Gastrocnemius medialis (tissue), 4 donors: ENCODE measurements at places on chromosomes 12 and 14. TPM values are rescaled to one million over a fixed set of nuclear protein-coding genes. Genes with fewer than 3 reads are reported as not detected.

- no peak overlapping the region for H3K4me3 ChIP-seq
- H3K4me1 ChIP-seq = peaks cover 3% of the 10 kb centered on the region
- no peaks in the 10 kb centered on the region for H3K36me3 ChIP-seq
- no peak for DNase-seq
- H3K27me3 ChIP-seq = no peaks in the 10 kb centered on the region
Measured at GRCh38 chr12:47356129-47356700, 276.5 kb upstream of the AMIGO2 start.

DNA sequence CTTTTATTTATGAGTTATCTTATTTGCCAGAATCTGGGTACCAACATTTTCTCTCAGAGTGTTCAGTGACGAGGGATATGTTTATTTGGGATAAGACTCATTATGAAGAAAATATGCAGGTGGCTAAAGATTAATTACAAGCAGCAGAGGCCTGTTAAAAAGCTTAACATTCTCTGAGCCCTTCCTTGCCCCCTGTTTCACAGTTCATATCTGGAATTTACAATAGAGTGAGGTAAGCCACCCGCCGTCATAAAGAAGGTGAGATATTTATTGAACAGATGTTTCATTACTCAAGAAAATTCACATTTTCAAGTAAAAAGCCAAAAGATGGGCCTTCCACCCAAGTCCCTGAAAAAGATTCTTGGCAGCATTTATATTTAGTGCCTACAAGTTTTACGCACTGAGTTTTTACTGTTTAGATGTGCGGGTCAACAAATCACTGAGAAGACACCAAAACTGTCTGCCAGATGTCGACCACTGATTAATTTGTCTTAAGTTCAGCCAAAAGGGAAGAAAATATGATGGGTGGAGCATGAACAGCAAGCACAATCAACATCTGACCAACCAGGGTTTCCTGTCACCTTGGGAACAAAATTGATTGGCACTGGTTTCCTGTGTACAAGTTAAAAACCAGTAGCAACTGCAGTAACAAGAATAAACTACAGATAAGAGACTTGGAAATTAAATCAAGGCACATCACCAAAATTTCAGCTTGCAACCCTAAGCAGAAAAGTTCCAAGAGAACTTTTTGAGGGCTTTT, 85.5 kb upstream of the PTPRB start:
- H3K27ac ChIP-seq = peak overlapping the region; percentile 56
- DNase-seq = no peak
- H3K4me1 ChIP-seq = no peaks in the 10 kb centered on the region
- no peaks in the 10 kb centered on the region for H3K27me3 ChIP-seq
- no peak overlapping the region for H3K4me3 ChIP-seq
- no peaks in the 10 kb centered on the region for H3K36me3 ChIP-seq

DNA sequence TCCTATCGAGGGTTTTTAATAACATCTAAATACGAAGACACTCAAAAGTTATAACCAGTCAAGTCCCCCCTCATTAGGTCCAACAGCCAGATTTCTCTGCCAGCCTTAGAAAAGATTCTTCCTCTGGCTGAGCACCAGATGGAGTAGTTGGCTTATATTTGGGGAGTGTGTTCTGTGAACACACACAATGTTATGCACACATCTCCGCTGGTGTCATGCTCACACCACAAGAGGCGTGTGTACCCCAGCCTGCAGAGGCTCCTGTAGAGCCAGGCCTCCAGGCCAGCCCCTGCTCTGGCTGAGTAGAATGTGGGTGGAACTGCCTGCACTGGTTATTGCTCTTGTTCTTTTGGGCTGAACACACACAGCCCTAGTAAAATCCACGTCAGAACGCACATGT, 64.0 kb downstream of the PIWIL1 start:
- H3K27ac ChIP-seq = no peak overlapping the region
- no peaks in the 10 kb centered on the region for H3K4me1 ChIP-seq
- H3K36me3 ChIP-seq = no peaks in the 10 kb centered on the region
- H3K27me3 ChIP-seq = no peaks in the 10 kb centered on the region

GRCh38 chr14:103548463-103549351, 13.8 kb downstream of the BAG5 start:
- H3K4me3 ChIP-seq = no peak overlapping the region
- peaks cover 57% of the 10 kb centered on the region for H3K4me1 ChIP-seq
- H3K27me3 ChIP-seq = no peaks in the 10 kb centered on the region
- DNase-seq = no peak
- H3K27ac ChIP-seq = no peak overlapping the region
- H3K36me3 ChIP-seq = no peaks in the 10 kb centered on the region

- no peak for DNase-seq
- H3K27ac ChIP-seq = no peak overlapping the region
- H3K4me1 ChIP-seq = no peaks in the 10 kb centered on the region
Measured at GRCh38 chr12:15583804-15584203, 205.4 kb downstream of the EPS8 start.

DNA sequence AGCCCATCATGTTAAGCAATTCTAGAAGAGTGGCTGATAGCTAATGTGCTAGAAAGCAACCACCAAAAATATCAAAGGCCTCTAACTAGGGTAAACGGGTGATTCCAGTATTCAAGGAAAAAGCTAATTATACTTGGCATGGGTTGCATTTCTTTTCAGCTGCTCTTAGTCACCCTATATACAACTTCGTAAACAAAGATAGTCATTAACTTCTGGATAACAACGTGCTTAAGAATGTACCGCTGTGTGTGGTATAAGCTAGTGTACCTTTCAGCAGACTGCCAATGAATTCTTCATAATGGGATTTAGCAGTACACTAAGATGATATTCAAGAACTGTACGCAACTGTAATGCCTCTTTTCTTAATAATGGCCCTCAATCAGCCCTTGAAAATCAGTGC, 42.2 kb upstream of the SLC6A13 start:
- H3K27ac ChIP-seq = no peak overlapping the region
- H3K36me3 ChIP-seq = no peaks in the 10 kb centered on the region
- no peaks in the 10 kb centered on the region for H3K27me3 ChIP-seq
- no peak overlapping the region for H3K4me3 ChIP-seq
- no peak for DNase-seq

- H3K27me3 ChIP-seq = no peaks in the 10 kb centered on the region
- no peak overlapping the region for H3K27ac ChIP-seq
- no peaks in the 10 kb centered on the region for H3K4me1 ChIP-seq
- no peak overlapping the region for H3K4me3 ChIP-seq
- no peaks in the 10 kb centered on the region for H3K36me3 ChIP-seq
Measured at GRCh38 chr12:102976609-102977280, 19.3 kb downstream of the ASCL1 start.

DNA sequence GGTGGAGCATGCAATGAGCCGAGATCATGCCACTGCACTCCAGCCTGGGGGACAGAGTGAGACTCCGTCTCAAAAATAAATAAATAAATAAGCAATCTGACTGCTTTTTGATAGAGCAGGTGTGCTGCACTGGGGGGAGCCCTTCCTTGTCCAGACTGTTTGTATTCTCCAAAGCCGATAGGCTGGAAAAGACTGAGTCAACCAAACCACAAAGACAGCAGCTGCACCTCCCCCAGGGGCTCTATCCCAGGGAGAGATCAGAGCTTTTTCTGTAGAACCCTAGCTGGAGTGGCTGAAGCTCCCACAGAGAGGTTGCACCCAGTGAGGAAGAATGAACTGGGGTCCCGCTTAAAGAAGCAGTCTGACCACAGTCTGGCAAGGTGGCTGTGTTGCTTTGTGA, 45.8 kb upstream of the LALBA start:
- H3K4me3 ChIP-seq = no peak overlapping the region
- H3K4me1 ChIP-seq = no peaks in the 10 kb centered on the region
- no peak for DNase-seq
- H3K27ac ChIP-seq = no peak overlapping the region
- H3K36me3 ChIP-seq = no peaks in the 10 kb centered on the region
- H3K27me3 ChIP-seq = no peaks in the 10 kb centered on the region

DNA sequence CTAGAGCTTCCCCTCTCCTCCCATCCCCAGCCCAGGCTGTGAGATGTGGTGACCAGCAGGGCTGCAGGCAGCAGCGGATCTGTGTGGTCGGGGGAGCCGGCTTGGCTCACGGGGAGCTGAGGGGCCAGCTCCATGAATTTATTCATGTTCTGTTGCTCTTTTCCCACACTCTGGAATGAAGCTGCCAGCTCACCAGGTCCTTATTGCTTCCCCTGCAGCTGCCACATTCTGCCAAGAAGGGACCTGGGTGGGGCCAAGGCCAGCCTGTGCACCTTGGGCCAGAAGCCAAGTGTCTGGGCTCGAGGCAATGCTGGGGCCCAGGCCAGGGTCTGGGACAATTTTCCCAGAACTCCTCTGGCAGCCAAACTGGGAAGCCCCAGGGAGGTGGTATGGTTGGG, 2.5 kb upstream of the C1QL4 start:
- H3K4me1 ChIP-seq = peaks cover 9% of the 10 kb centered on the region
- no peaks in the 10 kb centered on the region for H3K36me3 ChIP-seq
- H3K4me3 ChIP-seq = no peak overlapping the region
- no peak overlapping the region for H3K27ac ChIP-seq
- peaks cover 61% of the 10 kb centered on the region for H3K27me3 ChIP-seq
- no peak for DNase-seq

DNA sequence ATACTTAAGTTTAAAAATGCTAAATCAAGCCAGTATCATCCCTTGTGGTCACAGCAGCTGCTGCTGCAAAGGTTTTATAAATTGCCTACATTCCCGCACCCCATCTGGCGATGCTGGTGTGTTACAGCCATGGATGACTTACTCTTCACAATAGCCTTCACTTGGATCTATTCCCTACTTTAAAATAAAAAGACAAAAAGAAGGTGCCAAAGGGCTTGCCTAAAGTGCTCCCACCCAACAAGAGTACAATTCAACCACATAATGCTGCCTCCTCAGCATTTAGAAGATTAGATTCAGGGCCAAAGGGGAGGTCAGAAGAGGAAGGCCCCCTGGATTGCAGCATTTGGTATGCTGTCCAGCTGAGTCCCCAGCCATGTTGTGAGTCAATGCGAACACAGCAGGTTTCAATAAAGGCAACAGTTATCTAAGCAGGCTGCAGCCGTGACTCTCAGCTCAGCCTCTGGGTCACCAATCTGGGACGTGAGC, 176.1 kb downstream of the DAD1 start:
- no peaks in the 10 kb centered on the region for H3K36me3 ChIP-seq
- no peaks in the 10 kb centered on the region for H3K4me1 ChIP-seq
- no peaks in the 10 kb centered on the region for H3K27me3 ChIP-seq
- no peak overlapping the region for H3K4me3 ChIP-seq
- DNase-seq = no peak

DNA sequence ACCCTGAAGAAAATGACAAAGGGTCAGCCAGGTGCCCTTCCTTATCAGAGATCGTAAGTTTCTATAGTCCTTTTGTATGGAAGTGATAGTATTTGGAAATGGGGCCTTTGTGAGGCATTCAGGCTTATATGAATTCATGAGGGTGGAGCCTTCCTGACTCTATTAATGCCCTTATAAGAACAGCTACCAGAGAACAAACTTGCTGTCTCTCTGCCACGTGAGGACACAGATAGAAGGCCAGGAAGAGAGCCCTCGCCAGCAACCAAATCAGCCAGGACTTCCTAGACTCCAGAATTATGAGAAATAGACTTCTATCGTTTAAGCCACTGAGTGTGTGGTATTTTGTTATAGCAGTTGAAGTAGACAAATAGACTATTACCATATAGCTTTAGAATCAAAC, 36.7 kb downstream of the TRMT5 start:
- peaks cover 44% of the 10 kb centered on the region for H3K4me1 ChIP-seq
- peak overlapping the region; percentile 41 for H3K27ac ChIP-seq
- peak; percentile 52 for DNase-seq
- H3K4me3 ChIP-seq = no peak overlapping the region

- DNase-seq = no peak
- H3K27ac ChIP-seq = no peak overlapping the region
- peaks cover 9% of the 10 kb centered on the region for H3K4me1 ChIP-seq
- H3K4me3 ChIP-seq = no peak overlapping the region
- no peaks in the 10 kb centered on the region for H3K36me3 ChIP-seq
Measured at GRCh38 chr14:66628636-66629035, 120.7 kb downstream of the GPHN start.

- no peaks in the 10 kb centered on the region for H3K36me3 ChIP-seq
- H3K4me1 ChIP-seq = no peaks in the 10 kb centered on the region
- H3K4me3 ChIP-seq = no peak overlapping the region
- no peaks in the 10 kb centered on the region for H3K27me3 ChIP-seq
- H3K27ac ChIP-seq = no peak overlapping the region
Measured at GRCh38 chr12:91098941-91099340, 12.4 kb downstream of the LUM start.

GRCh38 chr12:107437954-107438353, 247.6 kb upstream of the PWP1 start:
- H3K4me3 ChIP-seq = no peak overlapping the region
- no peaks in the 10 kb centered on the region for H3K27me3 ChIP-seq
- DNase-seq = no peak
- H3K27ac ChIP-seq = no peak overlapping the region
- no peaks in the 10 kb centered on the region for H3K4me1 ChIP-seq
- H3K36me3 ChIP-seq = no peaks in the 10 kb centered on the region

DNA sequence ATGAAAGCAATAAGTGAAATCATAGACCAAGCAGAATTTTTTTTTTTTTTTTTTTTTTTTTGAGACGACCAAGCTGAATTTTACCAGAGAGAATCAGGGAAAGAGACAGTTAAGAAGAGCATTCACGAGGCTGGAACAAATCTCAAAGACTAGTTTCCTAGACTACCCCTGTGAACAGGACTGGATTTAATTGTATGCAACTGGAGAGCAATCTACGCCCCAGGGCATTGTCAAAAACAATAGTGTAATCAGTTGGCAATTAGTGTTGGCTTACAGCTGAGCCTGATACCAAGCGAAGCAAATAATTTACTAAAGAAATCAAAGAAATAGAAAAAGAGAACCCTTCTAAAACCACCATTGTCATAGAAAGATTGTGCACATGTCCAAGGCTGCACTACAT, 232.9 kb upstream of the CPNE8 start:
- H3K4me1 ChIP-seq = no peaks in the 10 kb centered on the region
- H3K27ac ChIP-seq = no peak overlapping the region
- no peak for DNase-seq
- no peaks in the 10 kb centered on the region for H3K36me3 ChIP-seq

- peak overlapping the region; percentile 53 for H3K4me3 ChIP-seq
- no peak overlapping the region for H3K27ac ChIP-seq
- peaks cover 25% of the 10 kb centered on the region for H3K27me3 ChIP-seq
- no peak for DNase-seq
- peaks cover 4% of the 10 kb centered on the region for H3K4me1 ChIP-seq
- H3K36me3 ChIP-seq = no peaks in the 10 kb centered on the region
Measured at GRCh38 chr14:103220134-103220981, 97.1 kb downstream of the TNFAIP2 start.

DNA sequence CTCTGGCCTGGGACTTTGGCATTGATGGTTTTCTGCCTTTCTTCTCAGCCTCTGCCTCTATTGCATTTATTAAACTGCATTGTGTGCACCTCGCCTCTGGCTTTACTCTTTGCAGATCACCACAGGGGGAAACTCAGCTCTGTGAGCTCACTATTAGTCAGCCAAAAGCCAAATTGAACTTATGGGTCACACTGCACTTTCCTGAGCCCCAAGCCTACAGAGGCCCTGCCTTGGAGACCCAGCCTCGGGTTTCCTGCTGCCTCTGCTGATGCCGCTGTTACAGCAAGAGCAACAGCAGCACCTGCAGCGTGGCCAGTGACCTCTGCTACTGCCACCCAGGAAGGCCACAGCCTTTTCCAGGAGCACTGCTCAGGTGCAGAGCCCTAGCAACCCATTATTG, 122.5 kb downstream of the DAD1 start:
- no peaks in the 10 kb centered on the region for H3K4me1 ChIP-seq
- no peak overlapping the region for H3K27ac ChIP-seq
- DNase-seq = no peak

MANSC4 gene
- total RNA-seq = not detected

CD163 gene
- total RNA-seq = 47.8 TPM

DNAJC22 gene
- not detected for total RNA-seq

PDZRN4 gene
- 0.65 TPM for total RNA-seq

MLEC gene
- total RNA-seq = 53.3 TPM
